Activated T-helper 2 cell treated with anti-CD3 and anti-CD28 coated beads, Interferon-gamma antibody, Interleukin-2, Interleukin-4, amounts not matched to agents 10 μg/mL and 5 μg/mL and 100 μg/mL, durations not matched to agents 14 hours and 24 hours and 36 hours (primary cell): ENCODE measurements at places on chromosomes 6 and 20. TPM values are rescaled to one million over a fixed set of nuclear protein-coding genes. Genes with fewer than 3 reads are reported as not detected.

The TOX2 gene
- 2.4 and 3.0 TPM in 2 replicates for total RNA-seq

The HSPA12B gene
- total RNA-seq = 0.05 TPM in 1 of 2 replicates, not detected in the other

The MEI4 gene
- not detected in 2 replicates for total RNA-seq

The CST2 gene
- not detected in 2 replicates for total RNA-seq

The CPNE1 gene
- 342 and 347 TPM in 2 replicates for total RNA-seq

The LHFPL5 gene
- total RNA-seq = not detected in 2 replicates

The MYO6 gene
- 0.41 and 0.60 TPM in 2 replicates for total RNA-seq

The SFT2D1 gene
- total RNA-seq = 54.5 and 59.5 TPM in 2 replicates

The TP53TG5 gene
- total RNA-seq = not detected in 2 replicates

The KHDC1L gene
- total RNA-seq = 0.32 TPM in 1 of 2 replicates, not detected in the other

The CAGE1 gene
- total RNA-seq = 0.16 TPM in 2 replicates

GRCh38 chr6:151032034-151032433 lies 166.5 kb downstream of the MTHFD1L start:
- no peak overlapping the region for H3K27ac ChIP-seq
- H3K27me3 ChIP-seq = no peaks in the 10 kb centered on the region
- no peak for DNase-seq
- no peak overlapping the region for H3K4me3 ChIP-seq
- peaks cover 20% of the 10 kb centered on the region for H3K4me1 ChIP-seq
- H3K36me3 ChIP-seq = peaks cover 65% of the 10 kb centered on the region

DNA sequence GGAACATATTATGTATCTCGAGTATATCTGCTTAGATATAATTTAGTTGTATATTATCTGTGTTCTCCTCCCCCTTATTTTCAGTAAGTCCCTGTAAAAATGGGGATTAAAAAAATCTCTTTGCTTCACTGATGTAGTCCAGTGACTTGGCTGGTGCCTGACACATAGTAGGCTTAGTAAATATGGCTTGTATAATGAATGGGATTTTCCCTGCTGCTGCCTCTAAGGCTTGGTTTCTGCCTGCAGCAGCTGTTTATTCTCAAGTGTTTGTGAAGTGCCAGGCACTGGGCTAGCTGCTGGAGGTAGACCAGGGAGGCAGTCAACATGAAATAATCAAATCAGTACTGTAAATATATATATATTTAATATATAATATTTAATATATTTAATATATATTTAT lies 1.6 kb upstream of the ZFP64 start:
- no peaks in the 10 kb centered on the region for H3K27me3 ChIP-seq
- DNase-seq = no peak
- H3K4me3 ChIP-seq = peak overlapping the region; percentile 83

DNA sequence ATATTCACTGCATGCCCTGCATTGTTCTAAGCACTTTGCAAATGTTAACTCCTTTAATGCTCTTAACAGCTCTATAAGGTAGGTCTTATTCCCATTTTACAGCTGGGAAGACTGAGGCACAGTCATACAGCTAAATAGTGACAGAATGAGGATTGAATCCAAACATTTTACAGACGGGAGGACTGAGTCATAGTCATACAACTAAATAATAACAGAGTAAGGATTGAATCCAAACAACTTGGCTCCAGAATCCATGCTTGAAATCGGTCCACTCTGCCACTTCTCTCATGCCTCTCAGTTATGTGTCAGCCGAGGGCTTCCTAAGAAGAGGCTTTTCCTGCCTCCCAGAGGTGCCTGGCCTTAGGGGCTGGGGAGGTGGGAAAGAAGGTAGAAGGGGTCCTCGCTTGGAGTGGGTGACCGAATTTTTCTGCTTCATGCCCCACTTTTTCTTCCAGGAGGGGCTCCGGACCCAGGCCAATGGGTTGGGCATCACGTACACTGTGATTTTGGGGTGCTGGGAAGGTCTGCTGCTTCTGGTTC lies 137.4 kb upstream of the RNF24 start:
- peaks cover 10% of the 10 kb centered on the region for H3K27me3 ChIP-seq
- no peak overlapping the region for H3K27ac ChIP-seq
- H3K4me3 ChIP-seq = no peak overlapping the region
- peaks cover 24% of the 10 kb centered on the region for H3K4me1 ChIP-seq
- no peak for DNase-seq

- no peak overlapping the region for H3K4me3 ChIP-seq
- no peak for DNase-seq
- peaks cover 3% of the 10 kb centered on the region for H3K4me1 ChIP-seq
- H3K27me3 ChIP-seq = peaks cover 54% of the 10 kb centered on the region
- no peaks in the 10 kb centered on the region for H3K36me3 ChIP-seq
- no peak overlapping the region for H3K27ac ChIP-seq
Observed at GRCh38 chr6:107629548-107630129, 139.7 kb downstream of the SOBP start.

DNA sequence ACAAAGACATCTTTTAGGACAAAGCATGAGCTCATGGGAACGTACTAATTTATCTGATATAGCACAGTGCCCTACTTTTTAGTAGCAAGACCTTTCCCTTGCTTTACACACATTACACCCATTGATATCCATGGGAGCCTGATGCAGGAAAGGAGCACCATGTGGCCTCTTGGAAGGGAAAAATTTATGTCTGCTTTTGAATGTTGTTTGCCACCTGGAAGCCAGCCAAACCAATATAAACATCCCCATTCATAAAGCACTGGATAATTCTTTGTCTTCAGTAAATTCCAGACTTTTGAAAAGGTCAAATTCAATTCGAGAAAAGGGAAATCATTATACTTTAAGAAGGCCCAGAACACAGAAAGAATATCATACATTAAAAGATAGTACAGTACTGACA lies 152.3 kb upstream of the BEND6 start:
- DNase-seq = no peak
- H3K27me3 ChIP-seq = no peaks in the 10 kb centered on the region
- H3K4me3 ChIP-seq = no peak overlapping the region

DNA sequence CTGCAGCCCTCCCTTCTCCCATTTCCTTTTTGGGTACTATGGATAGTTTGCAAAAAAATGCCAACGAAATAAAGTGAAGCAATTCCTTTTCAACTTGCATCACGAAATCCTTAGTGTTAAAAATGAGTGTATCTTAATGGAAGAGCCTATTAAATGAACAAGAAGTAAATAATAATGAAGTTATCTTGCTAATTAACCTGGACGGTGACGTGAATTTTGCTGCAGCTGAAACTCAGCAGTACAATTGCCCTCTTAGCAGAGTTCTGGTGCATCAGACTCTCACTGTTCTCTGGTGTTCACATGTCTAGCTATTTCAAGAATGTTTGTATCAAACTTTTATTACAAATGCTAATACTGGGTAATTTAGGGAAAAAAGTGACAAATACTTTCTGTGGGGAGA lies 119.7 kb upstream of the HDAC2 start:
- H3K27ac ChIP-seq = no peak overlapping the region
- no peak for DNase-seq
- no peak overlapping the region for H3K4me3 ChIP-seq
- H3K36me3 ChIP-seq = no peaks in the 10 kb centered on the region

DNA sequence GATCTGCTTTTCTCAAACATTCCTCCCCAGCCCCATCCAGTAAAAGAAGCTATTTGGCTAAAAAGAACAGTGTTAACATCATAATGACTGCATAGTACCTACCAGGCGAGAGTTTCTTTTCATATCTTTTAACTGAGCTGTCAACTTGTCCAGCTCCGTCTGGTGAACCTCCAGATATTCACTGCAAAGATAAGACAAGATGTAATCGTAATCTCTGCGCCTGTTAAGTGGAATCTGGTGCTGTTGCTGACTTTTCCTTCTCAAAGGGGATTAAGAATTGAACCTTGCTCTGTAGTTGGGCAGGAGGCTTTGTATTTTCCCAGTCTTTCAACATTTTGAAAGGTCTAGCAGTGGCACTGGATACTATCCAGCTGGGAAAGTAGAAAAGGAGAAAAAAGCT lies 63.0 kb downstream of the RIPOR2 start:
- no peak overlapping the region for H3K27ac ChIP-seq
- H3K4me1 ChIP-seq = peaks cover 6% of the 10 kb centered on the region
- peaks cover 79% of the 10 kb centered on the region for H3K36me3 ChIP-seq
- no peak overlapping the region for H3K4me3 ChIP-seq
- DNase-seq = no peak
- no peaks in the 10 kb centered on the region for H3K27me3 ChIP-seq

- no peak for DNase-seq
- no peaks in the 10 kb centered on the region for H3K27me3 ChIP-seq
- H3K4me3 ChIP-seq = no peak overlapping the region
Observed at GRCh38 chr6:40232698-40233097, 298.4 kb upstream of the MOCS1 start.

GRCh38 chr6:166739117-166739975 lies 112.3 kb upstream of the RPS6KA2 start:
- H3K27me3 ChIP-seq = no peaks in the 10 kb centered on the region
- H3K4me3 ChIP-seq = no peak overlapping the region
- H3K4me1 ChIP-seq = no peaks in the 10 kb centered on the region
- no peak for DNase-seq
- no peak overlapping the region for H3K27ac ChIP-seq

DNA sequence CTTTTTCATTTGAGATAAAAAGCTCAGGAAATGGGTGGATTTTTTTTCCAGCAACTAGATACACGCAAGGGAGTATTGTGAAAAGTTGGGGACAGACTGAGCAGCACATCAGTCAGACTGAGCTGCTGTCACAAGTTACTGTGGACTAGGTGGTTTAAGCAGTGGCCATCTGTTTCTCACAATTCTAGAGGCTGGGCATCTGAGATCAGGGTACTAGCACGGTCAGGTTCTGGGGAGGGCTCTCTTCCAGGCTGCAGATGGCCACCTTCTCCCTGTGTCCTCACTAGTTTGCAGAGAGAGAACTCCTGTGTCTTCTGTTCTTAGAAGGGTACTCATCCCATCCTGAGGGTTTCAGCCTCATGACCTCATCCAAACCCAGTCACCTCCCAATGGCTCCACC lies 178.3 kb downstream of the SYNDIG1 start:
- H3K27ac ChIP-seq = no peak overlapping the region
- H3K36me3 ChIP-seq = no peaks in the 10 kb centered on the region
- H3K4me3 ChIP-seq = no peak overlapping the region

GRCh38 chr6:116328528-116328903 lies 42.2 kb upstream of the DSE start:
- no peak for DNase-seq
- H3K4me1 ChIP-seq = peaks cover 2% of the 10 kb centered on the region
- H3K27ac ChIP-seq = no peak overlapping the region
- H3K4me3 ChIP-seq = no peak overlapping the region

DNA sequence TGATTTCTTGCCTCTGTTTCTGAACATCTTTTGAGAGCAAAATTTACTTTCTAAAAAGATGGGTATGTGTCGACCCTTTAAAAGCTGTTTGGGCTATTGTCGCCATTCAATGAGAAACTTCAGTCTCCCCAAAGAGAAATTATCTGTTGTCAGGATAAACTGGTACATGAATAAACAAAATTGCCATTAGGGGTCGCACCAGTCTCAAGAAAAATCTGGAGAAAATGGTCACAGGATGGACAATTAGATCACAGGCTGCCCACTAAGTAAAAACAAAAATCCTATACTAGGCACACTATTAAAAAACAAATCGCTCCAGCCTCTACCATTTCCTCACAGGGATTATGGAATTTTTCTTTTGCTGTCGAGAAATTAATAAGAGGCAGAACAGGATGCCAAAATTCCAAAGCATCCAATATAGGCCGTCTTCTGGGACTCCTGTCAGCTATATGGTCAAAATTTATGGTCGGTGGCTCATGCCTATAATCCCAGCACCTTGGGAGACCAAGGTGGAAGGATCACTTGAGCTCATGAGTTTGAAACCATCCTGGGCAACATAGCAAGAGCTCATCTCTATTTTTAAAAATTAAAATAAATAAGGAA lies 5.5 kb upstream of the HLA-E start:
- peaks cover 43% of the 10 kb centered on the region for H3K27me3 ChIP-seq
- no peak overlapping the region for H3K4me3 ChIP-seq
- DNase-seq = no peak
- H3K4me1 ChIP-seq = peaks cover 30% of the 10 kb centered on the region
- no peaks in the 10 kb centered on the region for H3K36me3 ChIP-seq
- no peak overlapping the region for H3K27ac ChIP-seq

- H3K4me1 ChIP-seq = peaks cover 22% of the 10 kb centered on the region
- H3K27ac ChIP-seq = no peak overlapping the region
- peaks cover 53% of the 10 kb centered on the region for H3K36me3 ChIP-seq
- H3K4me3 ChIP-seq = no peak overlapping the region
- H3K27me3 ChIP-seq = no peaks in the 10 kb centered on the region
- no peak for DNase-seq
Observed at GRCh38 chr6:13304580-13305260, 23.6 kb downstream of the TBC1D7 start.
